ENCODE measurements at places on chromosomes 7 and 10.

DNA sequence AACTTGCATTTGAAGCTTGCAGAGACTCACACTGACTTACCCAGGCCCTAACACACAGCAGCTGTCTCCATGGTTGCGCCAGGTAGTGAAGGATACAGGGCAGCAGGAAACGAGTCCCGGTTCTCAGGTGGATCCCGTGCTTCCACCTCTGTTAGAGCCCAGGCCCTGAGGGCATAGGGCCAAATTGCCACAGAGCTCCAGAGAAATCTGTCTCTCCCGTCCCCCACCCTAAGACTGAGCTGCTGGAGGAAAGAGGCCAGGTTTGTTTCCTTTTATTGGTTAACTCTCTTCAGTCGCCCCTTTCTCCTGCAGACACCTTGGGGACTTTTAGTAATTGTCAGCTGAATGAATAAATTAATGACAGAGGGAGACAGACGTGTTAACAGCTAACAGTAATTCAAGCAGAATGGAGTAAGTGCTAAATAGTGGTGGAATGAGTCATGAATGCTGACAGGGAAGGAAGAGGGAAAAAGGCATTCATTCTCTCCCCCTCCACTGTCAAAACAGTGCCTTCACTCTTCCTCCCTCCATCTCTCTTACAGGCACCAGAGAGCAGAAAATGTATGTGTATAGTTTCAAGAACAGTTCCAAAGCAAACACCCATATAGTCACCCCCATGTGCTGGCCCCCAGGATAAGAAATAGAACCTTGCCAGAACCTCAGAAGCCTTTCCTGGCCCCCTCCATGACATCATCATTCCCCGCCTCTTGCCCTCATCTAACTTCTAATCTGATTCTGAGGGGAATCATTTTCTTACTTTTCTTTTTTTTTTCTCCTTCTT lies 16.8 kb upstream of the DLG5 start:
- no peak for DNase-seq

DNA sequence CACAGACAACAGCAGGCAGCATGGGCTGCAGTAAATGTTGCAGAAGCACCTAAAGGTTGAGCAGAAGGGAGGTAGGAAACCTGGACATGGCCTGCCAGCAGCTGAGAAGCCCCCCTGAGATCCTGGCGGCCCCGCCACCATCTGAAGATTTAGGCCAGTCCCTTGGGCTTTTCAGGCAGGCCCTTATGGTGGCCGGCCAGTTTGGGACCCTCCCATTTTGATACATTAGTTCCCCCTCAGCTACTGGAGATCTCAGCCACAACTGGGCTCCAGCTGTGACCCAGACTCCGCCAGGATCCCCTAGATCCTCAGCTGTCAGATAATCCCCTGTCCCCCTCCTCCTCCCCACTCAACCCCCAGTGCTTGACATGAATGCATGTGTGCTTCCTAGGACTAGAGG lies 34.4 kb downstream of the ZNF783 start:
- no peak for DNase-seq

- no peak for DNase-seq
Measured at GRCh38 chr10:13887761-13888160, 301.0 kb downstream of the PRPF18 start.

GRCh38 chr7:113143486-113144257 lies 25.3 kb upstream of the SMIM30 start:
- DNase-seq: no peak

- DNase-seq: no peak
Measured at GRCh38 chr7:21113609-21114415, 314.1 kb upstream of the SP4 start.

DNA sequence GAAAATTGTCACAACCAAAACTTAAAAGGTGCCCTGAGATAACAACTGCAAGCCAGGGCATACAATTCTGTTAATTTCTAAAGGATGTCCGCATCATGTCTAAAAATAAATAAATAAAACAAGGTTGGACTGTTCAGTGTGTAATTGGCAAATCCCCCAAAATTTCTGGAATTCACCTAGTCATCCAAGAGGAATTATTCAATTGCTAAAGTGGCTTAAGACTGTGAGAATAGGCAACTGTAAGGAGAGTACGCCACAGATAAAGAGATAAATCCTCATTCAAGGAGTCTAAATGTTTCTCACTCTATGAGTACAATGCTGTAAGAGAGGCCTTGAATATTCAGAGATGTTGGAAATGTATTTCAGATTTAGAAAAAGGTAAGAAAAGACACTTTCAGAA lies 37.2 kb downstream of the PIK3AP1 start:
- DNase-seq: no peak

DNA sequence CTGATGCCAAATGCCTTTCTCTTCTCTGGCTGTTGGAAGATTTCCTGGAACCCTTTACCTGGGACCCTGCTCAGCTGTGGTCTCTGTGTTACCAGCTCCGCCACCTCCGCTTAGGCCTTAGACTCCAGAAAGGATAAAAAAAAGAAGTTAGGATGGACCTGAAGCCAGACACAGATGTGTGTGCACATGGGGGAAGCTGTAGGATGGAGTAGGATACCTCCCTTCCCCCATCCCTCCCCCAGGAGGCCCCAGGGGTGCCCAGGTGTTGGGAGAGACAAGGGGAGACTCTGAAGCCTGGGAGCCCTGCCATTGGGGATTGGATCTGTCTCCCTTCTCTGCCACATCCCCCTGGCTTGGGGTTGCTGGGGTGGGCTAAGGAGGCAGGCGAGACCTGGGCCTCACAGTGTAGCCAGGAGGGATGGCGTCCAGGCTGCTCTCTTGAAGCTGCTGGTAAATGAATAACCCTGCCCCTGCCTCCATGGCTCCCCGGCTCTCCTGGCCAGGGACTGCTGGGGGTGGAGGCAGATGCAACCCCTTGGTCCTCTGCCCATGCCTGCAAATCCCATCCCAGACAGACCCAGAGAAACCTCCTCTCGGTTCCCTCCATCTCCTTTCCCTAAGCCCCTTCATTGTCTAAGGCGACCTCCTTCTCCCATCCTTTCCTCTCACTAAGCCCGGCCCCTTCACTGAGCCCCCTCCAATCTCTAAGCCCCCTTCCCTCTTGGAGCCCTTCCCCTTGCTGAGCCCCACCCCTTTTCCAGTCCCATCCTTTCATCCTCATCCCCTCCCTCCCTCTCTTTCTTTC lies 8.0 kb downstream of the CLDN3 start:
- DNase-seq: no peak

- no peak for DNase-seq
Measured at GRCh38 chr10:95964756-95965155, 57.0 kb downstream of the CC2D2B start.

DNA sequence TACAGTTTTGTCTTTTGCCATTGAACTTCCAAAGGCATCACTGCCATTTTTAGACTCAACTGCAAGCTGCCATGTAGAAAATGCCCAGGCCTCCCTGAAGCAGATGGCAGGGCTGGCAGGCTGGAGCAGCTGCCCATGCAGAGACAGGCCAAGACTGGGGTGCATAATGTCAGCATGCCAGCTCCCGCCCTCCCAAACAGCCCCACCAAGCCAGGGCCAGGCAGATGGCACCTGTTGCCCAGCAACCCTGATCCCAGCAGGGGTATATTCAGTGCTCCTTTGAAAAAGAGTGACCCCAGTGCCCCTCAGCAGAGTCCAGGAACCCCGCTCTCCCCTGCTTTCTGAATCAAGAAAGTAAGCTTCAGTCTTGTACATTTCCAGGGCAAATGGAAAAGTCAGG lies 32.6 kb downstream of the VSTM4 start:
- no peak for DNase-seq

- no peak for DNase-seq
Measured at GRCh38 chr7:112481833-112482670, 1.3 kb downstream of the LSMEM1 start.

DNA sequence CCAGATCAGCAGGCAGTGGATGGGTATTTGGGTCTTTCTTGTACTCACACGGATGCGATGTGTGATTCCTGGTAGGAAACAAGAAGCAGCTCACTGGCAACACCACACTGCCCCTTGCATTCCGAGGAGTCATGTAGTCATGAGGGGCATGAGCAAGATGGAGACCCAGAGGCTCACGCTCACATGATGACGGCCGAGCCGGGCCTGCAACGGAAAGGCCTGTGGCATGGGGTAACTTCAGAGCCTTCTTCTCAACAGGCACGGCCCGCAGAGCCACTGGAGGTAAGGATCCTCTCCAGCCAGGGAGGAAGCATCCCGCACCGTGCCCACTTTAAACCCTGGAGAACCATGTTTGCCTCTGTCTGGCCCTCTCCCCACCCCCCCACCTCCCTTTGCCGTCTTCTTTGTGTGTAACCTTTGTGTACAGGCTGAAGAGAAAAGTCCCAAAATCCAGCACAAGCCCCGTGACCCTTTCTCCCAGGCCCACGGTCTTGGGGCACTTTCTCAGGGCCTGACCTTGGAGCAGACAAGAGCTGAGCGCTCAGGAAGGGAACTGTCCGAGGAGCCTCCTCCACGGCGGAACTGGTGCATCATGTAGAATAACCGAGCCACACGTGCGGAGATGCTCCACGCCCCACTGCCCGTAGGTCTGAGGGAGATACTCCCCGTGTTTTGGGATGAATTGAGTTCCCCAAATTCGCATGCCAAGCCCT lies 516.4 kb downstream of the DNAJB6 start:
- DNase-seq: no peak

DNA sequence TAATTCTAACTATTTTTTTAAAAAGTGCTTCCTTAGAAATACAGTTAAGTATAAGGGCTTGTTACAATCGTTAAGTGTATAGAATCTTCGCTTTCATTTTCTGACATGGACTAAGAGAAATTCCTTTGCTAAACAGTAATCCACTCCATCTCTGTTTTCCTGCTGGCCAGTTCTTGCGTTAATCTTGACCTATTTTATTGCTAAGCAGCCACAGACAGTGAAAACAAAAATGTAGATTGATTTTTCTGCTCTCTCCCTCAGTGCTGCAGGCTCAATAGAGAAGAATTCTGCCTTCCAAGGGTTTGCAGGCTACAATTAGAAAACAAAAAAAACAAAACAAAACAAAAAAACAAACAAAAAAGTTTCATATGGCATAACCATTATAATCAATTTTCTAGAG lies 310.4 kb upstream of the ADARB2 start:
- DNase-seq: no peak

- DNase-seq: no peak
Measured at GRCh38 chr10:69906425-69906824, 104.7 kb downstream of the COL13A1 start.

GRCh38 chr7:75687246-75688088 lies 51.3 kb downstream of the HIP1 start:
- no peak for DNase-seq

DNA sequence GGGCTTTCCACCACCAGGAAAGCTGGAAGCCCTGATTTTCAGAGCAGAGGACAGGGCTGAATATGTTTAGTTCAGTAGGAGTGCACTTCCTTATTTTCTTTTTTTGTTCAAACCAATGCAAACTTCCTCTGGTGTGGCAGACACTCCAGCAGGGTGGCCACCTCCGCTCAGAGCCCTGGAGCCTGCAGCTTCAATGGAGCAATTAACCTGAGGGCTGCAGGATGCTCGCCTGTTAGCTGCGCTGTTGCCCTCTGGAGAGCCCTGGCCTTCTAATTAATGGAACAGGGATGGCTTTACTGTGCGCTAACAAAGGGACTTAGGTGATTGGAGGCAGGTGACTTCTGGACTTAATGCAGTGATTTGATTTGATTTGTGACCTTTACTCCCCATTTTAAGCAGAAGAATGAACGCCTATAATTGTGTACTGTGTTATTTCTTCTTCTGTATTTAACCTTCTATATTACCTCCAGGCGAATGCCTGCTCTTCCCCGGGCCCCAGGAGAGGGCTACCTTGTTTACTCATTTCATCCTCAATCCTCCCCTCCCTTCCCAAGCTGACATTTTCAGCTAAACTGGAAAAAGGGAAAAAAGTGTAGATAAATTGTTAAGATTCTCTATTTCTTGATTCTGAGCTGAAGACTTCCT lies 123.0 kb upstream of the CTBP2 start:
- DNase-seq: no peak

GRCh38 chr10:88730864-88731263 lies 24.8 kb downstream of the LIPK start:
- DNase-seq: no peak

DNA sequence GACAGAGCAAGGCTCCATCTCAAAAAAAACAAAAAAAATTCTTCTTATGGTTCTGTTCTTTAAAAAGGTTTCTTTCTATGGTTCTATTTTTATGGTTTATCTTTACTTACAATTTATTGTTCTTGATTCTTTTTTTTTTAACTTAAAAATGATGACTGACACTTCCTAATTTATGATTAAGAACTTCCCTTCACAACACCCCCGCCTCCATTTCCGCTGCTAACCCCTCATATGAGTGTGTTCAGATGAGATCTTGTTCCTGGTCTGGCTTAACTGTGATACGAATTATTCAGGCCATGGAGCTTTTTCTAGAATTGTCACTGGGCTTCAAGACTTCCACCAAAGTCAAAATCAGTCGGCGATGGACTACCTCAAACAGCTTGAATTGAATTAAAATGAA lies 33.9 kb downstream of the PTER start:
- DNase-seq: no peak

- no peak for DNase-seq
Measured at GRCh38 chr10:23337616-23338015, 7.0 kb downstream of the C10orf67 start.

DNA sequence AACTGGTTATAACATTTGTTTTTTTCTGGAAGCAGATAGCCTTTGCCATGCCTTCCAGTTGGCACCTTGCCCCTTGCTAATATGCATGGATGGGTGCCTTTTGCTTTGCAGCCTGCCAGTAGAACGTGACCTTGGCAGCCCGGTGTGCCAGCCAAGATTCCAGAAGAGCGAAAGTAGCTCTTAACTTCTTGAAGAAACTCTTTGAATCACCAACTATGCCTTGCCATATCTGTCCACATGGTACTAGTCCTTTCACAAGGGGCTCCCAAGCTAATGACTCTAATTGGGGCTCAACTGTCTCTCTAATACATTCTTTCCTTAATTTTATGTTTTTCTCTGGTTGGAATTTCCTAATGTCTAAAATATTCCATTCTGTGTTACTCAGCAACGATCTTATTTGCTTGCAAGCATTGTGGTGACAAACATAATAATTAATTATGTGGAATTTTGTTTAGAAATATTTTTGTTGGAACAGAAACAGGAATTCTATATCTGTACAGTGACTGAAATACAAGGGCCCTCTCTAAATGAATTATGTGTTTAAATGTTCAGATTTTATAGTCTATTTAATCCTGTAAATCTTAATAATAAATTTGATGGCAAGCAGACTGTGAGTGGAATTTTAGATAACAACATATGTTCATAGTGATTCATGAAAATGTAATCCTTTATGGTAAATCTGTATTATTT lies 45.8 kb downstream of the HDAC9 start:
- DNase-seq: peak; percentile 86

DNA sequence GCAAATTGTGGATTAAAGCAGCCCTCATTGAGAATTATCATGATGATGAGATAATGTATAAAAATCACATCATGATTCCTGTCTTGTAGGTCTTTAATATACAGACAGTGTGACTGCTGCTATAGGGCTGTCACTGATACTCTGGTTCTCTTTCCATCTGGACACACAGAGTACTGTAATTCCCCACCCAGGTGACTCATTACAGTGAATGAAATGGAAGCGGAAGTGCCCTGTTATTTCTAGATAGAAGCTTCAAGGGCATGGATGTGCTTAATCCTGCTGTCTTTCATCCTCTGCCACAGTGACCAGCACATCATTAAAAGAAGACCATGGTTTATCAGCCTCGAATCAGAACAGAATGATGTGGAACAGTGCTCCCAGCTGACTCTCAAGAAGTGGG lies 1234.0 kb downstream of the SORCS3 start:
- no peak for DNase-seq
